ENCODE measurements at places on chromosomes 13 and 19.
A peak's percentile ranks its signal among the peaks of the same experiment; 100 is the strongest.

DNA sequence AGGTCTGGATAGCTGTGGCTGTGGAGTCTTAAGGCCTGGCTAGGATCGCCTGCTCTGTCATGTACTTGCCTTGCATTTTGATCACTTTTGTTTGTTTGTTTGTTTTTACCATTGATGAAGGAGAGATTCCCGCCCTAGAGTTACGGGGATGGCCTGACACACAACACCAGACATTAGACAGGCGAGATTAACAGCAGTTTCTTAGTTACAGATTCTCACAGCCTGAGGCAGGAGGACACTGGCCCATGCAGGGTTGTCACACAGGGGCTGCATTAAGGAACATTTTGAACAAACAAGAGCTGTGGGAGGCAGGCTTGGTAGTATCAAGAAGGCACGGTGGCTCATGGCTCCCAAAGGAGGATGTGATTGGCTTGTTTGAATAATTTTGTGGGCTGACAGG is 291.8 kb downstream of the HS6ST3 start:
- no peak for DNase-seq

DNA sequence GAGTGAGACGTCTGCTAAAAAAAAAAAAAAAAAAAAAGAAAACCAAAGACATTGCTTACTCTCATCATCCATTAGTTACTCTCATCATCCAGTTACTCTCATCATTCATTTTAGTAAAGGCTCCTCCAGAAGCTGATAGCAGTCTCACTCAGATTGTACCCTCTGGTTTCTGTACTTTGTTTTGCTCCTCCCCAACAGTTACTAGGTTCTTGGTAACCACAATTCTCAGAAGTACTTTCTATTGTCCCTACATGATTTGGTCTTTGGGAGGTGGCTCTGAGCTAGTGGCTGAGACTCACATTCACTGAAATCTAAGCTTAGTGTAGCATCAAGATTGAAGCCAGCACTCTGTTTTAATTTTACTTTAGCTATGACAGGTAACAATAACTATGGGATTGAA is 14.3 kb downstream of the ERICH4 start:
- no peak for DNase-seq

GRCh38 chr13:106153041-106153440 is 382.4 kb downstream of the EFNB2 start:
- no peak for DNase-seq

DNA sequence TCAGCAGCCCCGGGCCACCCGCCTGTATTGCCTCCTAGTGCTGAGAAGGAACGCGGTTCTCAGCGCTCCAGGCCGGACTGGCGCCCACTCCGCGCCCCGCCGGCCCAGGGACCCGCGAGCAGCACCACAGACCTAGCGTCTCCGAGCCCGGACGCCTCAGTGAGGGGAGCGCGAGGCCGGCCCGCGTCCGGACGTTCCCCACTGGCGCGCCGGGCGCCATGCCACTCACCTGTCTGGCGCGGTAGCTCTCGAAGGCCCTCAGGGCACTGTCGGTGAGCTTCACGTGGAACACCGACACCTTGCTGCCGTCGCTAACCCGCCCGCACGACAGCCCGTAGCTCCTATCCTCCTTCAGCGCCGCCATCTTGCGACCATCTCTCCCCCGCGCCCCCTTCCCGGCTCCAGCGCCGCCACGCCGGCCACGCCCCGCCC is at the start of gene ELL:
ELL (minus strand) TSS at position 379 of the 432 bp plus-strand sequence; CDS start at position 364, 15 bp downstream.
- no peak for DNase-seq

GRCh38 chr13:54775501-54776191 is 1747.0 kb downstream of the OLFM4 start:
- no peak for DNase-seq

GRCh38 chr19:38944981-38945506 is 14.3 kb downstream of the MRPS12 start:
- DNase-seq: peak; percentile 32

GRCh38 chr13:35814605-35815011 is 316.6 kb downstream of the DCLK1 start:
- peak; percentile 89 for DNase-seq

DNA sequence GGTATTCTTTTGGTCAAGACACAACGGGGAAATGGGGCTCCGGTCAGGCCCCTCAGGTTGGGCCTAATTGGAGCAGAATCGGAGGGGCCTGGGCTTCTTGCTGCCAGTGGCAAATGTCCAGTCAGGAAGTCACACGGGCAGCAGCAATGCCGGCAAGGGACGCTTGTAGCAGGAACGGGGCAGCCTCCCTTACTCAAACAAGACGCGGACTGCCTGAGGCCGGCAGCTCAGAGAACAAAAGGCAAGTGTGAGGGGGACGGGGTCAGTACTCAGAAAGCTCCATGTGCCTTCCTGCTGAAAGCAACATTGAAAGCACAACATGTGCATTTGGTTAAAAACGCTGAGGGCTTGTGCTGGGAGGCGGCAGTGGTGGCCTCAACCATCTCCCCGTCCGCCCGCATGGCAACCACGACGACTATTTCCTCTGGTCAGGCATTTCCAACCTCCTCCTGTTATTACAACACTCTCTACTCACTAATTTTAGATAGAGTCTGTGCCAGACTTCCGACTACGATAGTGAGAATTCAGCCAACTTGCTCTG is 20.5 kb upstream of the RASA3 start:
- DNase-seq: no peak

GRCh38 chr13:82412749-82413148 is 1469.5 kb downstream of the SLITRK1 start:
- no peak for DNase-seq

- no peak for DNase-seq
Observed at GRCh38 chr13:32538143-32538620, 413 bp downstream of the N4BP2L2 start.

- DNase-seq: peak; percentile 75
Observed at GRCh38 chr13:25037057-25037813, 58.7 kb upstream of the PABPC3 start.

- DNase-seq: no peak
Observed at GRCh38 chr13:59588717-59589067, 575.0 kb downstream of the DIAPH3 start.

GRCh38 chr13:26186995-26187394 is 35.1 kb downstream of the RNF6 start:
- DNase-seq: no peak

DNA sequence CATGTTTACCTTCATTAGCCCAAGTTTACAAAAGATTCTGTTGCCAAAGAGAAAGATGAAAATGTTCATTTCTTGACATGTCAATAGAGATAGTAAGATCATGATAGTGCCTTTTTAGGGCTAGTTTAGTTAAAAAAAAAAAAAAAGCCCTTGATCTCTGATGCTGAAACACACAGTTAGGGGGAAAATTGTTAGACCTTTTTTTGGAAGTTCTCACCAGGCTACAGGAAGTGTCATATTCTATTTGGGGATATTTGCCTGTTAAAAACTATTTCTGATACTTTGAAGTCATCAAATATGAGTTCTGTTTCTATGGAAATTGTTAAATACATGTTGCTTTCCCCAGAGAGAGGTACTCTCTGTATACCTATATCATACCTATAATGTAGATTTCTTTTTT is 21.6 kb downstream of the SLAIN1 start:
- DNase-seq: no peak

DNA sequence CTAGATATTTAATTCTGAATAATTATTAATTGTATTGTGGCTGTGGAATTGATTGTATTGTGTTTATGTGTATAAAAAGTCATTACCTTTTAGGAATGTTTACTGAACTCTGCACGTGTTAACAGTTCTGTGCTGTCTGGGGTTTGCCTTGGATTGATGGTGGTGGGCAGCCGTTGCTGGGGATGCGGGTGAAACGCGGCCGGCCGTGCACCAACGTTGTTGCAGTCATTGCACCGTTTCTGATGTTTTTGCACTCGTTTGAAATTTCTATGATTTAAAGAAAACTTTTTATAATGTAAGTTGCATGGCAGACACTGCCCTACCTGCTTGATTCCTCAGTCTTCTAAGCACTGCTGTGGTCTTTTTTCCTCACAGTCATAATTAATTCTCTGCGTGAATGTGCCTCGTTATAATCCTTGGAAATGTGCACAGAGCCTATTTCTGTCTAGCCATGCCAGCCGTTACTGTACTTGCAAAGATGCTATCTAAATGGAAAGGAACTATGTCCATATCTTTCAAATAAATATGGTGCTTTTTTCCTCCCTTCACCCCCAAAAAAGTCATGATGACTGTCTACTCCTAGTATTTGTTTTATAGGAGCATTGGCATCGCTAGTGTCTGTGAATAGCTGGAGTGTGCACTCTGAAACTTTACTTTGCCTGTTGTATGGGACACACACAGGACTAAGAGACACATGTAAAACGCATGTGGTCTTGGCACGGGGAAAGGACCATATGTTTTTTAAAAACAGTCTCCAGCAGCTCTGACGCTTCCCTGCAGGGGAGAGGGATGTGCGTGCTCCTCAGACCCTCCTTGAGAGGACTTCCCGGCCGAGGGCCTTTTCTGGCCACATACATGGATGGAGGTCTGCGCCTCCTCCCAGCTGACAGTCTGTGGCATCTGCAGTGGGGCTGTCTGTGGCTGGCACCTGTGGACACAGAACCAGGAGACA is 40.7 kb upstream of the MCF2L start:
- no peak for DNase-seq

- no peak for DNase-seq
Observed at GRCh38 chr19:41479757-41480191, 36.8 kb downstream of the ERICH4 start.

GRCh38 chr13:74461011-74461410 is 326.8 kb upstream of the KLF12 start:
- no peak for DNase-seq

GRCh38 chr19:34411216-34411615 is 7.0 kb downstream of the PDCD2L start:
- no peak for DNase-seq

- DNase-seq: no peak
Observed at GRCh38 chr13:31092646-31093045, 69.1 kb downstream of the HSPH1 start.

GRCh38 chr13:48585456-48585840 is 52.6 kb upstream of the RCBTB2 start:
- no peak for DNase-seq

DNA sequence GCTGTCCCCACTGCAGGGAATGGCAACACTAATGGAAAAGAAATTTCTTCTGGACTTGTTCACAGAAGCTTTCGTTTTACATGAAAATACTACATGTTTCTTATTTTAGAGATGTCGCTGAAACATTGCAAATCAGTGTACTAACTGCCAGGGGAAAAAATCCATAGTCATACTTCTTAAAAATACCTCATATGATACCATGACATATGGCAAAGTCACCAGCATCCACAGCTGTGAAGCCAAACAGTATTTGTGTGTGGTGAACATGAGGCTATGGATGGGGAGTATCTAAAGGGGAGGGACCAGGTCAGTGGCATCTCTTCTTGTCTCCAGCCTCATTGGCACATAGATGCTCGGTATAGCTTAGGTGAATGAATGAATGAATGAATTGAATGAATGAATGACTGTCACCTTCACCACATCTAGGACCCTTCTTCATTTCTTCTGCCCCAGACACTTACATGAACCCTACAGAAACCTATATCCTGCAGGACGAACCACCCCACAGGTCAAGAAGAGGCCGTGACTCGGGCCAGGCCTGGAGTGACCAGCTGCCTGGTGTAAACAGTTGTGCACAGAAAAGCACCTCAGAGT is 14.6 kb upstream of the CD33 start:
- no peak for DNase-seq

GRCh38 chr13:51683597-51683996 is 99.3 kb downstream of the WDFY2 start:
- DNase-seq: no peak

DNA sequence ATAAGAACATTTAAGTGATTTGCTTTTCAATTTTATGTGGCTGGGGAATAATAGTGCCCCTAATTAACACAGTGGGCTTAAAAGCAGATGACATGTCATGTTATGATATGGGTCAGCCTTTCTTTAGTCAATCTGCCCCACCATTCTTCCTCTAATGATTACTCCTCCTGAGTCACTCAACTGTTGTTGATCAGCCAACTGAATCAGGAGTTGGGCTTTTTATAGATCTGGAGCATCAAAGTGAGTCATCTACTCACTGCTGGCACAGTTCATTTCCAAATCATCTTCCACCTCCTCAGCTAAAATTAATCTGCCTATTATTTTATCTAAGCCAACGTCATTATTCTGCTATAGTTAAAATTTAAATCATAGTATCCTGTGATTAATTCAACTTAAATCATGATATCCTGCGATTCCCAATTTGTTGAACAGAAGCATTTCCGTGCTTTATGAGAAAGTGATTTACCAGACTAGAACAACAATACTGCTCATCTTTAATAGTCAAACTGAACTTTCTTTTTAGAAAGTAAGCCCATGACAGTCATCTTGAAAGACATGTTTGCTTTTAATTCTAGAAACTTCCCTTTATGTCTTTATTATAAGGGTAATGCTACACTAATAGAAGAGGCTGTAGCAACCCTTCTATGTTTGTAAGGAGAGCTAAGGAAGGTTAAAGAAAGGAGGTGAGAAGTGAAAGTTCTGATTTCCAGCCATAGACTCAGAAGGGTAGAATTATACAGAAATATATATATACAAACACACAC is 551.4 kb downstream of the TBC1D4 start:
- no peak for DNase-seq

- DNase-seq: no peak
Observed at GRCh38 chr19:5454743-5455142, 474 bp upstream of the ZNRF4 start.

DNA sequence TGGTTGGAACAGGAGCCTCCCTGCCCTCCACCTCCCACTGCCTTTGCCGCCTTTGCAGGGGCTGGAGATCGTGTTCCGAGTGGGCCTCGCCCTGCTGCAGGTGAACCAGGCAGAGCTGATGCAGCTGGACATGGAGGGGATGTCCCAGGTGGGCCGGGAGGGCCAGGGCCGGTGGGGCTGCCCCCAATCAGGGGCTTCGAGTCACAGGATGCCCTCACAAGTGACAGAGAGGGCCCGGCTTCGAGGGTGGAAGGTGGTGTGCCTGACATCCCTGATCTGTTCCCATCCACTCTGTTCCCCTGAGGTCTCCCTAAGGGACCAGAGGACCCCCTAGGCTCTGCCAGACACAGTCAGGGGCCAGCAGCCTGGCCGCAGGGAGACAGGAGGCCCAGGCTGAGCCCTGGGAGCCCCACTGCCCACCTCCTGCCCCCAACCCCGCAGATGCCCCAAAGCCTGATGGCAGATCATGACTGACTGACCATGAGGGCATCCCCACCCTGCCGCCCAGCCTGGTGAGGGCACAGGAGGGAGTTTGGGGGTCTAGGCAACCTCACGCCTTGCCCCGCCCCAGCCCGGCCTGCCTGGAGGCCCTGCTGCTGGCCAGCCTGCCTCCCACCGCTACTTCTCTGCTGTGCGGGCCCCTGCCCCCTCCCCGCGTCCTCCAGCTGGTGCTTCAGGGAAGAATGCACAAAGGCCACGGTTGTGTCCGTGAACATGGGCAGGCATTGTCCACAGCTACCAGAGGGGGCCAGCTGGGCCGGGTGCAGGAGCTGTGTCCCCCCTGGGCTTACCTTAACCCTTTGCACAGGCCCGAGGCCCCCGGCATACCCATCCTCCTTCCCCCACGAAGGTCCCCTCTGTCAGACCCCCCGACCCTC is 21.8 kb downstream of the EVI5L start:
- no peak for DNase-seq

Data from NCI-H748 treated with DMSO at 0.1 percent for 48 hours (cell line).